ENCODE measurements at places on chromosomes 3 and 15. TPM values are rescaled to one million over a fixed set of nuclear protein-coding genes. Genes with fewer than 3 reads are reported as not detected.

DNA sequence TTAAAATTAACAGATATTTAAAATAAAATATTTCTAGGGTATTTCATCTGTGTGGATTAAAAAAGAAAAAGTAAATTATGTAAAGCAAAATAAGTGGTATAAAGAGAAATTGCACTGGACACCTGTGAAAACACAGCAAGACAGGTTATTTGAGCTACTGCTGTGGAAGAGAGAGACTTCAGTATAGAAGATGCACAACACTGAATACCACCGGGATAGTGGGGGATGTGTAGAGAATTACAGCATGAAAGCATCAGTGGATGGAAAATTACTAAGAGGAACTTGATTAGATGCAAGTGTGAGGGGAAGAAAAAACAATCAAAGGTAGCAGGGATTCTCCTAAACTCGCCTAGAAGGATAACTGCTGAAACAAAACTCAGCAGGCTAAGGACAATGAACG, 1242.5 kb upstream of the GBE1 start:
- no peak for DNase-seq

DNA sequence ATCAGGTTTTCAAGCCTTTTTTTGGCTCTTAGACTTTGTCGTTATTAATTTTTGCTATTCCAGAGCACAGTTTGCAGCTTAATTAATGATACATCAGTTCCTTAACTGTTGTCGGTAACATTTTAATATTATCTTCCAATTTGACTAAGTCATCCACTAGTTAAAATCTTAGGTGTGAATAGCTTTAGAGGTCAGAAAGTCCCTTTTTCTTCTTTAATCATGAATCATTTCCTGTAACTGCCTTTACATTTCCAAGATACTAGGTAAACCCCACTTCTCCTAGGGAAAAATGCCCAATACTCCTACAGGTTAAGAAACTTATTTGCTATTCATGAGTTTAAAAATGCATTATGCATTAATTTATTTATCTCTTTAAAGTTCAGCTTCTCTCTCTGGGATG, 260.9 kb upstream of the CFAP20DC start:
- DNase-seq = no peak

STAC gene
- 0.62 TPM for total RNA-seq

DNA sequence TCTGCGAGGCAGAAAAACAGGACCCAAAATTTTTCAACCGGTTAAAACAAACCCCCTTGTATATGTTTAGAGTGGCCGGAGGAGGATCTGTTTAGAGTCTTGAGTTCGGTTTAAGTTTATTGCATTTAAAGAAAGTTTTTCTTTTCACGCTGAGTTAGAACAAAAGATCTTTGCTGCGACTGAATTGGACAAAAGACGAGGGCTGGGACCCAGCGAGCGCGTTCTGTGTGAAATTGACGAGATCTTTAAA, 9.8 kb downstream of the NR2F2 start:
- DNase-seq = no peak

DNA sequence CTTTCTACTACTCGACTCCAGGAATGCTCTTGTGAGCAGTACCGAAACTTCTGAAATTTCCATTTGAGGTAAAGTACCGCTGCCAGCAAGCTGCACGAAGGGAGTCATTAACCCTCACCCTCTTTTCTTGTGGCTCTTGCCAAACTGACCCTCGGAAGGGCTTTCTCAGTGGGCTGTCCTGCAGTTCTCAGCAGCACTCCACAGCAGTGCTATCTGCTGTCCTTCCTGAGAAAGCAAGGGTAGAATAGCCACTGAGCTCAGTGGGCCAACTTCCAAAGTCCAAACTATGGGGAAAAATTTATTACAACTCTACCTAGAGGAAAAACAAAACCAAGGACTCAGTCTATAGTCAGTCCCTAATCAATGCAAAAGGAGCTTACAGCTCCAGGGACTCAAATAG, 38.5 kb upstream of the COL8A1 start:
- DNase-seq = no peak

- no peak for DNase-seq
Observed at GRCh38 chr15:46956456-46956855, 760.8 kb upstream of the SEMA6D start.

DNA sequence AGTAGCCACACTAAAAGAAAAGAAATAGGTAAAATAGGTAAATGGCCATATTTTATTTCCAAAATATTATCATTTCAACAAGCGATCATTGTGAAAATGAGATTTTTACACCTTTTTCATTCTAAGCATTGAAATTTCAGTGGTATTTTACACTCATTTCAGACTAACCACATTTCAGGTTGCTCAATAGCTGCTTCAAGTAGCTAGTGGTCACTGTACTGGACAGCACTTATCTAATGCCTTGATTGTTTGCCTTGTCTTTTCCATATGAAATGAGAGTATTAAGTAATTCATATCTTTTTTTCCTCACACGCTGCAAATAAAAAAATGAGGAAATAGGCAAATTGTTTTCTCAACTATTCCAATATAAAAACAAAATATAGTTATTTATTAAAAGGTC, 332.8 kb downstream of the NLGN1 start:
- no peak for DNase-seq

AQP9 gene
- not detected for total RNA-seq
